Non-pigmented ciliary epithelial cell (primary cell): ENCODE measurements at places on chromosomes 3 and 15.

GRCh38 chr3:119585208-119585607 is 5.9 kb downstream of the ADPRH start:
- DNase-seq = no peak

DNA sequence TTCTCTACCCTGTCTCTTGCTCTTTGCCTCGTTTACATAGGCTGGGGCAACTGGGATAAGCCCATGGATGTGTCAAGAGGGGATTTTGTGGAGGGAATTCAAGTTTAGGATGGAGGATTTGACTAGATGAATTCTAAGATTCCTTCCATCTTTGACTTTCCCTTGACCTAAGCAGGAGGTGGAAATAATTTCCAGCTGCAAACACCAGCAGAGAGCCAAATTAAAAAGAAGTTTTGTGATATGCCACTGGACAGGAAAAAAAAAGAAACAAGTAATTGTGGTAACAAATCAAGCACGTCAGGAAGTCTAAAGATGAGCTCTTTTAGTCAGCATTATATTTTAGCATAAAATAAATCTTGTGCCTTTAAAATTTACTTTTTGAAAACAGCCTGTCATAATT is 49.8 kb downstream of the KCNMB2 start:
- DNase-seq = no peak

- no peak for DNase-seq
Observed at GRCh38 chr3:150170852-150171520, 200.3 kb upstream of the PFN2 start.

DNA sequence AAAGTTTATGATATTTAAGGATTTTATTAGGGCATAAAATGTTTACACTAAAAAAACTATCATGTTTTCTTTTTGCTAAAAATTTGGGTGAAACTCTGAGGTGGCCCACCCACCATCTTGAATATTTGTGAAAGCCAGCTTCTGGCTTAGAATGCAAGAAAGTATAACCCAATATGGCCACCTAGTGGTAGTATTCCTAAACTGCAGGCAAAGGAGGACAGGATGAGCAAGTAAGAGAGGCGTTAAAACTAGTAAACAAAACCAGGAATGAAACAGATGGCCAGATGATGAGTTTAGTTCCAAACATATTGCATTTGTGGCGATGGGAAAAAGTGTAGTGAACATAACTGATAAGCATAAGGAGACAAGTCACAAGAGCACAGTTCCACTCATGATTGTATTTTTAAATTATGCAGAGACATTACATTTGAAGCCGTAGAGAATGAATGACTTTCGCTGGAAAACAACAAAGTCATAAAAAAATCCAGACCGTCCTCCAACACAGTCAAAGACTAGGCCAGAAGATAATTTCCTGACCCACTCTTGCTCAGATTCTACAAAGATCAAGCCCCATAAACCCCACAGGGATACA is 103.3 kb upstream of the PRTG start:
- DNase-seq = peak; percentile 66

DNA sequence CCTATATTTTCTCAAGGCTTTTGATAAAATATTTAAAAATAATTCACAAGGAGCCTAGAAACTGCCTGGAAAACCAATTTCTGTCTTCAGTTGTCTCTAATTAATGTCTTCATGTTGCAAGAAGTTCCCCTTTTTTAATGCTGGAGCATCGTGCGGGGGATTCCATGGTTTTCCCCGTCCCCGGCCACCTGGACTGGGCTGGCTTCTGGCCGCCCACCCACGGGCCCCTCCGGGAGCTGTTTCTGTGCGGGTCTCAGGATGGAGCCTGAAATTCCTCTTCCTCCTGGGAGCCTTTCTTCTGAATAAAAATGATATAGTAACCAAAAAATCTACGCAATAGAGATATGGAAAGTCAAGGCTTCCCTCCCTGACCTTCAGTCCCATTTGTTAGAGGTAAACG is 8.1 kb upstream of the LRRK1 start:
- DNase-seq = no peak

DNA sequence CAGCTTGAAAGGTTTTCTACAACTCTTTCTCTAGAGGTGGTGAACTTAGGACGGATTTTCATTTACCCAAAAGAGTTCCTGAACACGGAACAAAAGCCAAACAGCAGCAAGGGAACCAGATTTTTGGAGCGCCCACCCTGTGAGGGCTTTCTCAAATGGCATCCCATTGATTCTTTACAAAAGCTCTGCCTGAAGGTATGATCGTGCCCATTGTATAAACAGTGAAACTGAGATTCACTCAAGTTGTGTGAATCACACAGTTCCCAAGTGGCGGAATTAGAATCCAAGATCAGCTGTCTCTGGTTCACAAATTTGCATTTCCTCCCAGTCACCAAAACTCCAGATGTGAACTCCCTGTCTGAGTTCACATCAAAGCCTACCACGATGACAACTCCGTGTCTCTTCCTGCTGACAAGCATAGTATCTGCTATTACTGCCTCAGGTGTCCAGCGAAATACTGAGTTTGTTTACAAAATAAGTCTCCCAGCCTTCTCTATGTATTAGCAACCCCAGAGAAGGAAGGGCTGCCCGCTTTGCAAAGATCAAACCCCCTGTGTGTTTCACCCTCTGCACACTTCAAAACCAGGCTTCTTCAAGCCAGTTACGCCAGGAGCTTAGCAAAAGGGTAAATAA is 235.9 kb upstream of the ST8SIA2 start:
- DNase-seq = no peak

GRCh38 chr3:192237992-192238608 is 489.2 kb downstream of the FGF12 start:
- DNase-seq = no peak

DNA sequence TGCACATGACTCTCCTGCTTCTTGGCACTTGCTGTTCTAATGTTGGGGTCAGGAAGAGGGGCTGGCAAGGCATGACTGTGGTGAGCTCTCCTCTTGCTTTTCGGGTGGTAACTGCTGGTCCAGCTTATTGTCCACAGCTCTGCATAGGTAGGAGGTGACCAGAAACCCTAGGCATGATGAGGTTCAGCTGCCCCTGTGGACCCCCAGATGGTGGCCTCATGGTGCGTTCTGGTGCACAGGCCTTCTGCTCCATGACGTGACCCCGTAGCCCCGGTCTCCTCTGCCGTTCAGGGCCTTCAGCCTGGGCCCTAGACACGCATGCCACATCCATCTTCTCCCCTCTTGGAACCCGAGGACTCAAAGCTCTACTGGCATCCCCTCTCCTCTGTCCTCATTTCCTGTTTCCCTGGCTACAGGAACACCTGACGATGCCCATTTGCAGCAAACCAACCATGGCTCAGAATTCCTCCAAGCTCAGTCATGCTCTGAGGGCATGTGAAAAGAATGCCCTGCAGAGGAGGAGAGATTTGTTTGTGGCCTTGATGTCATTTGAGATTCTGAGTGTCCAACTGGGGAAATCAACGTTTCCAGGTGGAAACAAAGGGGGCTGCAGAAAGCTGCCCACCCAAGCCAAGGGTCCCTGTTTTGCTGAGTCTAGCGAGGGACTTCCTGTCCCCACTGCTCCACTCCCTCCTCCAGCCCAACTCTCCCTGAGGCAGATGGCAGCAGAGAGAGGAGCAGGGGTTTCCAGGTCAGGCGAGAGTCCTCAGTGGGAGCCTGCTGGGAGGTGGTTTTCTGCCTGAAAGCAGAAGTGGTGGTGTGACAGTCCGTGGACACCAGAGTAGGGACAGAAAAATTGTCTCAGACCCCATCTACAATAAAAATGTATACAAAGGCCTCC is 198.7 kb upstream of the LYSMD4 start:
- DNase-seq = no peak

DNA sequence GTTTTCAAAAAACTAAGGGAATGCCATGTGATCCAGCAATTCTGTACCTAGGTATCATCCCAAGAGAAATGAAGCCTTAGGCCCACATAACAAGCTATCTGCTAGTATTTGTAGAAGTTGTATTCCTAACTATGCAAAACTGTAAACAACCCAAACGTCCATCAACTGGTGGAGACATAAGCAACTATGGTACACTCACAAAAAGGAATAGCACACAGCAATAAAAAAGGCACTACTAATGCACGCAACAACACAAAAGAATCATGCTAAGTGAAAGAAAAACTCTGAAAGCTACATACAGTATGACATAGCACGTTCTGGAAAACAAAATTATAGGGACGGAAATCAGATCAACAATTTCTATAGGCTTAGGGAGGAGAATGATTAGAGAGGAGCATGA is 15.3 kb downstream of the USP50 start:
- DNase-seq = no peak

GRCh38 chr15:62369454-62369853 is 204.4 kb upstream of the C2CD4B start:
- DNase-seq = no peak

- DNase-seq = no peak
Observed at GRCh38 chr3:115646027-115646690, 22.8 kb downstream of the GAP43 start.

DNA sequence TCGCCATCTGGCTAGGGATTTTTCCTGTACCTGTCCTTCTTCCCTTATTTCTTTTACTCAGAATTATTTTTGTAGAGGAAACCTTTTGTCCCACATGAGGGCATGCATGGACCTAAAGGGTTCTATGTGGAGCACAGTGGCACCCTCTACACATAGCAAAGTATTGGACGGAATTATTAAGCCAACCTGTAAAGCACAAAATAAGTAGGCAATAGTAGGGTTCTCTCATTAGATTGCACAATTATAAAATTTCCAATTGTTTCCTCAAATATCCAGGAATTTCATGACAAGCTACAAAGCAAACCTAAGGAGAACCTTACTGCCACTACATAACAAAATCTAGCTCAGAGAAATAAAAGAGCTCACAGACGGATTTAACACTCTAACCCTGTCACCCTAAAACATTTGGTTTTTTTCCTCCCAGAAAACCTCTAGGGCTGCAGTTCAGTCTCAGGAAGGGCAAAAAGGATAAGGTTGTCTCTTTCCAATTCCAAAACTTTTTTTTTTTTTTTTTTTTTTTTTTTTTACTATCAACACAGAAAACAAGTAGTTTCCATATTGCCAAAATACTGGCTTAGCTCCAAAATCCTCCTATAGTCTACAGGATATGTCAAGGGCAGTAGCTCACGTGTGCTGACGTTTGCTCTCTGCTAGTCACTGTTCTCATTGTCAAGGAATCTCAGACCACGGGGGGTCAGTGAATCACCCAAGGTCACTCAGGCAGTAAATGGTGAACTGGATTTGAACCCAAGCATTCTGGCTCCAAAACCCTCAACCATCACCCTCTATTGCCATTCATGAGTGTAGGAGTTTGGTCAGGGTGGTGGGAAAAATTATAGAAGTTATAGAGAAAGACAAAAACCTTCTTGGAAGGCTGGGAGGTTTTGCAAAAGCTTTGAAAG is 52.3 kb downstream of the NCEH1 start:
- DNase-seq = peak; percentile 100

GRCh38 chr3:14398797-14399106 is 3.7 kb upstream of the SLC6A6 start:
- DNase-seq = no peak

- no peak for DNase-seq
Observed at GRCh38 chr3:105503191-105503593, 136.5 kb downstream of the ALCAM start.
